Stimulated activated CD4-positive, alpha-beta T cell treated with anti-CD3 and anti-CD28 coated beads, Interleukin-12 subunit alpha, Interleukin-12 subunit beta, amount 100 ng/mL, for 24 hours (primary cell): ENCODE measurements at places on chromosomes 7 and 10.

- DNase-seq, result no peak
Measured at GRCh38 chr7:73890555-73891147, 29.7 kb downstream of the TMEM270 start.

GRCh38 chr7:26612742-26613141 lies 251.6 kb downstream of the SKAP2 start:
- no peak for DNase-seq

GRCh38 chr10:131928248-131929095 lies 27.7 kb downstream of the PPP2R2D start:
- peak; percentile 52 for DNase-seq

DNA sequence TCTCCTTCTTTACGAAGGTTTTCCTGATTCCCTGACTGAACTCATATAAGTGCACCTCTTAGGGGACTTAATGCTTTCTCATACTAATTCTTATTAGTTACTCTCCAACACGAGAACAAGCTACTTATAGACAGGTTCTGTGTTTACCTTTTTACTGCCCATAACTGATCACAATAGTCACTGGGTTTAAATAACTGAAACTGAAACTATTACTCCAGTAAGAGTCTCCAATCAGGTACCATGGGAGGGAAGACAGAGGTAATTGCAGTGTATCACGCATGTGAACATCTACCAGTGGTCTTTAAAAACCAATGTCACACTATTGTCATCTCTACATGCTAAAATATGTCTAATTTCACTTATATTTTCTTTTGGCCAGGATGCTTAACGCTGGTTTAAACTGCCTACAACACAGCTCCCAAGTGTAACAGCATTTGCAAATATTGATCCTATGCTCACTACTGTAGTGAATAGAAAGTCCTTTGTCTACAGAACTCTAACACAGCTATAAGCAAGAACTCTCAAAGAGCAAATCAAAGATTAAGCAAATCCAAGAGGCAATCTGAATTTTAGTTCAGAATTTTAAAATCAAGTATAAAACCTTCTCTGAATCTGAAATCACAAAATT lies 3.6 kb downstream of the GDI2 start:
- DNase-seq, result no peak

GRCh38 chr7:100803398-100804161 lies 23.7 kb downstream of the EPHB4 start:
- no peak for DNase-seq

DNA sequence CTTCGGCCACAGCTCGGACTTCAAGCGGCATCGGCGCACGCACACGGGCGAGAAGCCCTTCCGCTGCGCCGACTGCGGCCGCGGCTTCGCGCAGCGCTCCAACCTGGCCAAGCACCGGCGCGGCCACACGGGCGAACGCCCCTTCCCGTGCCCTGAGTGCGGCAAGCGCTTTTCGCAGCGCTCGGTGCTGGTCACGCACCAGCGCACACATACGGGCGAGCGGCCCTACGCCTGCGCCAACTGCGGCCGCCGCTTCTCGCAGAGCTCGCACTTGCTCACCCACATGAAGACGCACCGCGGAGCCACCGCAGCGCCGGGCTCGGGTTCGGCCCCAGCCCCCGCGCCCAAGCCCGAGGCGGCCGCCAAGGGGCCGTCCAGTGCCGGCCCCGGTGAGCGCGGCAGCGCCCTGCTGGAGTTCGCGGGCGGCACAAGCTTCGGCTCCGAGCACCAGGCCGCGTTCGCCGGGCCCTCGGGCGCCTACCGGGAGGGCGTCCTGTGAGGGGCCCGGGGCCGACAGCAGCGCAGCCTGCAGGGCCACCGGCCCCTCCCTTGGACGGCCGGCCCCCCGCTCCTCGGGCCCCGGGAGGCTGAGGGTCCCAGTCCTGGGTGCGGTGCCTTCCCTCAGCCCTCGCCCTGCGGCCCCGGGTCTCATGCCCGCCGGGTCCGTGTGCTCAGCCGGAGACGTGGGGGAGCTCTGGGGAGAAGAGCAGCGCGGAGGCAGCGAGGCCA lies 17.2 kb downstream of the ZNF316 start:
- DNase-seq, result no peak

- DNase-seq, result no peak
Measured at GRCh38 chr10:1698185-1698584, 39.1 kb downstream of the ADARB2 start.
